Activated CD8-positive, alpha-beta memory T cell treated with anti-CD3 and anti-CD28 coated beads, Interleukin-2, amount 10 ng/mL, durations not matched to agents 7 days and 5 days (primary cell): ENCODE measurements at places on chromosomes 3 and 15. TPM values are rescaled to one million over a fixed set of nuclear protein-coding genes. Genes with fewer than 3 reads are reported as not detected.

DNA sequence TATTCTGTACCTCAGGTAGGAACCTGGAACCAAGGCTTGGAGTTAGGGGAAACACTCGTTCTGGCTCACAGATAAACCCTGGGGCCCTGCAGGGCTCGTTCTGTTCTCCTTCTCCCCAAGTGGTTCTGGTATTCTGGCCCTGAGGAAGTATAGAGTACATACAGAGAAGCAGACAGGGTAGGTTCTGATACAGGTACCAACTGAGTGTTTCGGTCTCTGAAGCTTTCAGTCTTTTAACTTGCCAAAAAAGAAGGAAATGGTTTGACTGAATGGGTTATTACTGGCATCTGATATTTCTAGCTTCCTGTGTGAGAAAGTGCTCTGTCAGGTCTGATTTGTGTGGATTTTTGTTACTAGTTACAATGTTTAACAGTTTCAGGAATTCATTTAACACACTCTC is 67.3 kb downstream of the UBE2E2 start:
- no peak for DNase-seq
- no peaks in the 10 kb centered on the region for H3K27me3 ChIP-seq
- H3K36me3 ChIP-seq: no peaks in the 10 kb centered on the region
- no peak overlapping the region for H3K4me3 ChIP-seq

Gene LMAN1L
- total RNA-seq: not detected

Gene PRSS50
- not detected for total RNA-seq

DNA sequence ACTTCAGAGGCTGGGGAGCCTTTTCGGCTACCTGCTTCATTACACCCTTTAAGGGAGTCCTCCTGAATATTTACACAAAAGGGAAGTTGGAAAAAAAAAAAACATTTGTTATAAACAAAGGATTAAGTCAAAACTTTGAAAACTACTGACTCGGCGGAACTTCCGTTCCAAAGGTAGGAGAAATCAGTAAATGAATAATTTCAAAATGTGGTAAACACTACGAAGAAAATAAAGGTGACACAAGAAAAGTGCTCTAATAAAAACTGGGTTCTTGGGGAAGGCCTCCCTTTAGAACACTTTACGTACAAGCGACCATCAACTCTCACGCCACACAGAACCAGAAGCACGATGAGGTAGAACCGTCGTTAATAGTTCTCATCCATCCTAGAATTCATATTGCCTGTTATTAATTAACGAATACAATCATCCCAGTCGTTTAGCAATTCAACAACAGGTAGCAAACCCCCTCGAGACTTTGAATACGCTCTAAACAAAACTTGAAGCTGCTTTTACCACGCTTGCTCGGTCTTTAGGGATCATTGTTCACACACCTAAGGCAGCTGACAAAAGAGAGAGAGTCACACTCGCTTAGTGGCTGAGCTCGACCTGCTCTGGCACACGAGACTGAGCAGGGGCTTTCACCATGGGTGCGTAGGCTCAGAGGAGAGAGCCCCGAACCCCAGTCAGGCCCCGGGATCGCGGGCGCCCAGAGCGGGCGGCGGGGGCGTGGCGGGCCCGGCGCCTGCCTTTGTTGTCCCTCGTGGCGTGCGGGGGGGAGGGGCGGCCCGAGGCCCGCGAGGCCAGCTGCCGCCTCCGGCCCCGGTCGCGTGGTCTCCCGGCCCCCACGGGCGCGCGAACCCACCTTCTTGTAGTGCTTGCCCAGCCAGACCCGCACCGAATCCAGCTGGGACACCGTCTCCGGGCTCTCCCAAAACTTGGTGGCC is 680 bp downstream of the SMARCC1 start:
- peak overlapping the region; percentile 94 for H3K4me3 ChIP-seq
- peak overlapping the region; percentile 98 for H3K27ac ChIP-seq
- no peaks in the 10 kb centered on the region for H3K36me3 ChIP-seq
- peaks cover 22% of the 10 kb centered on the region for H3K4me1 ChIP-seq
- DNase-seq: peak; percentile 74

DNA sequence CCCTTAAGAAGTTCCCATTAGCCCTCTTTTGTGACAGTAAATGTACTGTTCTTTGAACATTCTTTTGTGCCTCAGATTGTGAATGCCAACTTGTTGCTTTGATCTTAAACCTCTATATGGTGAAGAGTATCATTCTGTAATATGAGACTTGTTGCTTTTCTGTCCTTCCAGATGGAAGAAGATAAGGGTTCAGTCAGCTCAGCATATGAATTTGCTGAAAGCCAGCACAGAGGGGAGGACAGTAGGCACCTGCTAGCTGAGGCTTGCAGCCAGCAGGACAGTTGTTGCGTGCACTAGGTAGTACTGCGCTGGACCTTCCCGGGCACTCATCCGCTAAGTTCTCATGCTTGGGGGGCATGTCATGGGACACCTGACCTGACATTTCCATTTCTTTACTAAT is 74.7 kb downstream of the DCUN1D1 start:
- H3K27ac ChIP-seq: peak overlapping the region; percentile 29
- H3K4me1 ChIP-seq: peaks cover 17% of the 10 kb centered on the region
- no peaks in the 10 kb centered on the region for H3K27me3 ChIP-seq
- DNase-seq: no peak
- peaks cover 17% of the 10 kb centered on the region for H3K36me3 ChIP-seq

Gene CHRM5
- total RNA-seq: not detected

Gene C3orf52
- 2.6 TPM for total RNA-seq

Gene SNRPN
- total RNA-seq: 47.2 TPM
